ENCODE measurements at places on chromosomes 4 and X. TPM values are rescaled to one million over a fixed set of nuclear protein-coding genes. Genes with fewer than 3 reads are reported as not detected.
A peak's percentile ranks its signal among the peaks of the same experiment; 100 is the strongest.

Gene CRLF2
- total RNA-seq = not detected

Gene CLDN22
- total RNA-seq = not detected

Gene CENPI
- total RNA-seq = 51.3 TPM

DNA sequence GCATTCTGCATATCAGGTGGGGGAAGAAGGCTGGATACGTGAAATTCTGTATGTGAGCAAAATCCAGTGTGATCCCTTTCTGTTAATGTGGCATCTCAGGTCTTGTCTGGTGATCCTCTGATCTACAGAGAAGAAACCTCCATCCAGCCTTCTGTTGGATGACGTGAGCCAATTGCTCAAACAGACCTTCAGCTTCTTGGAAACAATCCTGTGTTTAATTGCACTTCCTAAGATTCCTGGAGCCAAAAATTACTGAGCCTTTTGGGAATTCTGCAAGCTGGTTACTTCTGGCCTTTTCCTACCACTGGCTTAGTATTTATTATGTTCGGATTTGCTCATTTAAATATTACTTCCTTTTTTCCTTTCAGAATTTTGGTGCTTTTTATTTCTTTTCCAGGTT, 51.2 kb downstream of the TRIML1 start:
- no peaks in the 10 kb centered on the region for H3K27me3 ChIP-seq
- no peaks in the 10 kb centered on the region for H3K4me1 ChIP-seq
- H3K36me3 ChIP-seq = no peaks in the 10 kb centered on the region
- no peak for DNase-seq
- no peak overlapping the region for H3K27ac ChIP-seq
- H3K4me3 ChIP-seq = no peak overlapping the region

- no peak overlapping the region for H3K27ac ChIP-seq
- no peaks in the 10 kb centered on the region for H3K27me3 ChIP-seq
- H3K36me3 ChIP-seq = no peaks in the 10 kb centered on the region
- DNase-seq = no peak
- no peak overlapping the region for H3K4me3 ChIP-seq
- H3K4me1 ChIP-seq = no peaks in the 10 kb centered on the region
Observed at GRCh38 chr4:119733431-119733830, 104.8 kb upstream of the PDE5A start.

GRCh38 chr4:15656038-15656470, 897 bp upstream of the FBXL5 start:
- H3K36me3 ChIP-seq = no peaks in the 10 kb centered on the region
- DNase-seq = peak; percentile 13
- H3K27ac ChIP-seq = peak overlapping the region; percentile 96
- peaks cover 19% of the 10 kb centered on the region for H3K4me1 ChIP-seq
- no peaks in the 10 kb centered on the region for H3K27me3 ChIP-seq
